ENCODE measurements at places on chromosomes 7 and 10.

DNA sequence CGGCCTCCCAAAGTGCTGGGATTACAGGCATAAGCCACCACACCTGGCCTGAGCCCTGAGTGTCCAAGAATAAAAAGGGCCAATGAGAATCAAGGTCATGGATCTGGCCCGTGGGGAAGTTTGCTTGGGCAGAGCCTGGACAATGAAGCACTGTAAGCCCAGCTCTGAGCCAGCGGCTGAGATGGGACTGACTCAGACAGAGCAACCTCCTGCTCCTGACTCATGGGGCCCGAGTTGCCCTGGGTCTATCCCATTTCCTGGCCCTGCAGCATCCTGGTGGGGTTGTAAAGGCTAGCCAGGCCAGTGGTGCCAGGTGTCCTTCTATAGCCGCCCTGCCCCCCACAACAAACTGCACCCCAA, 5.2 kb upstream of the MYH16 start:
- no peak for DNase-seq

DNA sequence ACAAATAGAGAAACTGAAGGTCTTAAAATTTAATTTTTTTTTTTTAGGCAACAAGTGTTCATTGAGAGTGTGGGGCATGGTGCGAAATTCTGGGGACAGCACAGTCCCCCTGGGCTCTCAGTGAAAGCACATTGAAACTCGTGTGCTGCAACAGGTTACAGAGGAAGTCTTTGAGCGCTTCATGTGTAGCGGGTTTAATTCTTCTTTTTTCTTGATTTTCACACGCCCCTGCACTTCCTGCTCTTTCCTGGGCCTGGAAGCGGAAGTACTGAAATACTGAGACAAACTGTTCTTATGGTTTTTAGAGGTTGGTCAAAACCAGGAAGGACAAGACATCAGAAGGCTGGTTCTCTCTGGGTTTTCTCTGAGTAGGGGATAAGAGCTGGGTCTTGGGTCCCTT, 203.5 kb downstream of the PTEN start:
- DNase-seq, result no peak

GRCh38 chr10:18455086-18455884, 196.1 kb downstream of the NSUN6 start:
- DNase-seq, result no peak

DNA sequence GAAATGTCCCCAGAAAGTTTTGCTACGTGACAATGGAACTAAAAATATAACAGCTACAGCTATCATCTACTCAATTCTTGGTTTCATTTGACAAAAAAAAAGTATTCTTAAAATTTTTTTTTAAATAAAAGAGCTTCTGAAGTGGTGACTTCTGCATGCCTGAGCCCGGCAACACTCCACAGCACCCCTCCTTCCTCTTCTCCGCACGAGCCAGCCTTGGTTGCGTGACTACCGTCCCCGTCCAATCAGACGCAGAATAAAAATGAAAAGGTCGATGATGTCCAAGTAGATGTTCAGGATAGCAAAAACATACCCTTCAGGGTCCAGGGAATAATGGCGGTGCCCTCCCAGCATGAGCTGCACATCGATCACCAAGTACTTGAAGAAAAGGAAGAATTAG, 34.5 kb upstream of the GATAD1 start:
- DNase-seq, result no peak

- DNase-seq, result no peak
Measured at GRCh38 chr10:5484205-5484604, 15.2 kb downstream of the CALML5 start.

DNA sequence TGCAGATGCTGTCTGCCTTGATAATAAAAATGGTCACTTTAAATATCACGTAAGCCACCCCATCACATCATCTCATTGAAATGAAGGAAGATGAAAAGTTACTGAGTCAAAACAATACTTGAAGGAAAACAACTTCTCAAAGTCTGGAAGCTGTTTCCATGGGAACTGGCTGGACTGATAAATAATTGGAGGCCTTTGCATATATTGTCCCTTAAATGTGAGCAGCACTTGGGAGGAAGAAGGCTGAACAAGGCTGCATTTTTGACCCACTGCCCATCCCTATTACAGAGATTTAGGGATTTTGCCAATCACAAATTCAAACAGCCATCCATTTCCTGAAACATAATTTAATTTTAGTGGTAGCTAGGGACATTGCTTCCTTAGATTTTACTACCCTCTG, 18.2 kb upstream of the MAGI2 start:
- DNase-seq, result no peak

Measured in activated CD4-positive, CD25-positive, alpha-beta regulatory T cell treated with anti-CD3 and anti-CD28 coated beads, Interleukin-2, amount 50 U/mL, for 16 hours (primary cell).